Stimulated activated CD8-positive, alpha-beta memory T cell treated with anti-CD3 and anti-CD28 coated beads, Interleukin-12 subunit alpha, Interleukin-12 subunit beta, amount 100 ng/mL, for 4 hours (primary cell): ENCODE measurements at places on chromosomes 5 and 9.

- DNase-seq, result no peak
Measured at GRCh38 chr5:74243634-74244033, 396.9 kb downstream of the ENC1 start.

GRCh38 chr9:135070198-135070951, 17.1 kb upstream of the OLFM1 start:
- DNase-seq, result no peak

- DNase-seq, result no peak
Measured at GRCh38 chr9:78463750-78464149, 166.8 kb downstream of the PSAT1 start.

- DNase-seq, result no peak
Measured at GRCh38 chr9:82989929-82990328, 73.0 kb downstream of the RASEF start.

DNA sequence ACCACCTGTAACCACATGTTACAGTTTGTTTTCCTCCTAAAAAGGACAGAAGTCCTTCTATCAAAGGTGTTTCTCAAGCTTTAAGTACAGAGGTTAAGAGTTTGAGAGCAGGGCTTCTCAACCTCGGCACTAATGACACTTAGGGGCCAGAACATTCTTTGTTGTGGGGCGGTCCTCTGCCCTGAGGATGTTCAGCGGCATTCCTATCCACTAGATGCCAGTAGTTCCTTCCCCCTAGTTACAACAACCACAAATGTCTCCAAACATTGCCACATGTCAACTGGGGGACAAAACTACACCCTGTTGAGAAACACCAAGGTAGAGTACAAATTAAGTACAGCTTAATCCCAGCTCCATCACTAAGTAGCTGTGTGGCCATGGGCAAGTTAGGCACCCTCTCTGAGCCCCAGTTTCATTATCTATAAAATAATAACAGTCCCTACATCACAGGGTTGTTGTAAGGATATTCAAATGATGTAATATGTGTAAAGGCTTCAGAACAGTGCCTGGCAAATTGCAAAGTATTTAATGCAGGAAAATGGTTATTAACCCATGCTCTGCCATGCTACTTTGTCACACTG, 44.6 kb downstream of the PIP5K1B start:
- DNase-seq, result no peak

- DNase-seq, result no peak
Measured at GRCh38 chr5:137019229-137019628, 479.9 kb downstream of the SPOCK1 start.

GRCh38 chr5:87877023-87877422, 391.6 kb downstream of the TMEM161B start:
- no peak for DNase-seq

- DNase-seq, result no peak
Measured at GRCh38 chr5:99308131-99308530, 379.3 kb upstream of the CHD1 start.

GRCh38 chr5:80193401-80193800, 62.4 kb downstream of the SERINC5 start:
- no peak for DNase-seq

- no peak for DNase-seq
Measured at GRCh38 chr9:124188331-124189110, 69.2 kb upstream of the NEK6 start.
